ENCODE measurements at places on chromosomes 11 and 22.

GRCh38 chr22:39910876-39911613, 10.2 kb downstream of the GRAP2 start:
- DNase-seq, result no peak

- no peak for DNase-seq
Measured at GRCh38 chr11:27274854-27275395, 88.1 kb downstream of the CCDC34 start.

GRCh38 chr22:19518635-19519034, 5.6 kb downstream of the CLDN5 start:
- no peak for DNase-seq

- DNase-seq, result no peak
Measured at GRCh38 chr11:553988-554340, 6.6 kb downstream of the LMNTD2 start.

- peak; percentile 12 for DNase-seq
Measured at GRCh38 chr11:56885177-56885576, 103.5 kb upstream of the OR5AK2 start.

GRCh38 chr22:37204045-37204655, 8.1 kb downstream of the SSTR3 start:
- DNase-seq, result no peak
